AG08396 (cell line): ENCODE measurements at places on chromosomes 4 and X.

- no peak for DNase-seq
Measured at GRCh38 chr4:189200353-189200752, 740.3 kb upstream of the FRG1 start.

DNA sequence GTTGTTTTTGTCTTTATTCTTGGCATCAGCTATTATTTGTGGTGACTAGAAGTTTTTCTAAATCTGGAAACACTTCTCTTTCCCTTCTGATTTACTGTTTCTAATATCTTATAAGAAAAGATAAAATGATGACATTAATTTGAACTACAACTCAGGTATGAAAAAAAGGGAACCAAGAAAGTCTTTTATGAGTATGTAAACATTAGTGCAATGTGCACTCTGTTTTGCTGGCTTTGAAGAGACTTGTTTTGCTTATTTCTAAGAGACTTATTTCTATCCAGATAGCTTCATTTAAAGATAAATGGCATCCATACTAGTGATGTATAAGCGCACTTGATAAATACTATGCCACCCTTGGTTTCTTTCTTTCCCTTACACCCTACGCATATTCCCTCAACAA lies 10.1 kb upstream of the AMBN start:
- no peak for DNase-seq

DNA sequence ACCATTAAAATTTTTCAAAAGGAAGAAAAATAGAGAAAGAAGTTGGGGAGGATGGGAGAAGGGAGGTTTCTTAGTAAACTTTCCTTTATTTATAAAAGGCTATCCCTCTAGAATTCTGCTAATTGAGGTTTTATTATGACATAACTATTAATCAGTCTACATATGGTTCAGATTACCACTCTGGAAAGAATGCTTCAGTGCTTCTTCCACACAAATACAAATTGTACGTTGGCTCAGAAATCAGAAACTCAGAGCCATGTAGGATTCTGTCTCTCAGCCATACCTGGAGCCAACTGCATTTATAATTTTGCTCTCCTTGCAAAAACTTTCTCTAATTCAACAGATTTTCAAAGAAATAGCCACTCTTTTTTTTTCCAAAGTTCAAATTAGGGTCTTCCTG lies 37.1 kb downstream of the SRPX start:
- DNase-seq, result no peak

DNA sequence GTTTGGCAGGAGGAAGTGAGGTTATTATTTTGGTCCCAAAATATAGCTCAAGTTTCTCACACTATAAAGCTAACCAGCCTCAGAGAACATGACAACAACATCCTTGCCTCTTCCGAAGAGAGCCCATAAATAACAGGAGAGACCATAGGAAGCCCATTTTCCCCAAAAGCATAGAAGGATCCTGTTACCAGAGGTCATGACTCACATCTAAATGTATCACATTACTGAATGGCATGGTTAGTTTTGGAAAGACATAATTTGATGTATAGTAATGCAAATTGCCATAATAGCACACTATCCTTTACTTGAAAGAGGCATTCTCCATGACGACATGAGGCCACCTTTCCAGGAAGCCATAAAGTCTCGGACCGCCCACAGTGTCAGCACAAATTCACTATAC lies 238.8 kb upstream of the GRIA3 start:
- DNase-seq, result no peak

GRCh38 chrX:47172549-47172948 lies 21.1 kb upstream of the UBA1 start:
- DNase-seq, result no peak

DNA sequence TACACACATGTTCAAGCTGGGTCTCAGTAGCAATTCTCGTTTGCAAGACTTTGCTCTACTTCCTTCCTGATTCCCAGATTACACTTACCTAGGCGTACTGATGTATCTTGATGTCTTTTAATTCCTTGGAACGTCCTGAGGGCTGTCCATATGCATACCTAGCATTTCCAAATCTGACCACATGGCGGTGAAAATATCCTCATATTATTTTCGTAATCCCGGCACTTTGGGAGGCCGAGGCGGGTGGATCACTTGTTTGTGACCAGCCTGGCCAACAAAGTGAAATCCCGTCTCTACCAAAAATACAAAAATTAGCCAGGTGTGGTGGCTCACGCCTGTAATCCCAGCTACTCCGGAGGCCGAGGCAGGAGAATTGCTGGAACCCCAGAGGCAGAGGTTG lies 1786.3 kb upstream of the TENM3 start:
- DNase-seq, result no peak

GRCh38 chr4:126338548-126338947 lies 1023.8 kb downstream of the FAT4 start:
- DNase-seq, result no peak

DNA sequence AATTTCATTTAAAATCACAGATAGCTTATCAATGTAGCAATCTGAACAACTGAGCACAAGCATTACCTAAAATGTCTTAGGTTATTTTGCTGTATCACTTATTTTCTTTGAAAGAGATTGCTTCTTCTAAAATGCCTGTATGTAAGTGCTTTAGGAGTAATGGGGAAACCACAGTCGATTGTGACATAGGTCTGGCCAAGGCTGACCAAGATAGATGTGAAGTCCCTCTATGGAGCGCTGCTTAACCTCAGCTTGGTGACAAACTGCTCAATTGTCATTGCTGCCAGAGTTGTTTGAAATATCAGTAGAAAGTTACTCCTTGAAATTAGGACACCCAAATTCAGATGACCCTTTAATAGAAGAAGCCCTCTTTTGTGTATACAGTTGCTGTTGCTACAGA lies 401.9 kb upstream of the NDST4 start:
- no peak for DNase-seq

DNA sequence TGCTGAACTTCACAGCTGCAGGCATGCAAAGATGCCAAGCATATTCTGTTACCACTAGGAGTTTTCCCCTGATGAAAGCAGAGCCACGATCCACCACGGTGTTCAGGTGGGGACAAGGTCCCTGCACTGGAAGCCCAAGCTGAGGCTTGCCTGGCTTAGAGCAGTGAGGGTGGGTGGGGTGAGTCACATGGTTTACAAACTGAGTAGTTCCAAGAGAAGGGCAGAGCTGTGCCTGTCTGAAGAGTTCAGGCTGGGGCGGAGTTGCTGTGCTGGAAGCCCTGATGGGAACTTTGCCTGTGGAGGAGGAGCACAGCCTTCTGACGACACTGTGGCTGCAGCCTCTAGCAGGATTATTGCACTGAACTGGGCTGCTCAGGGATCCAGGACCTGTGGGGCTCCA lies 45.5 kb downstream of the FAM9B start:
- peak; percentile 63 for DNase-seq

DNA sequence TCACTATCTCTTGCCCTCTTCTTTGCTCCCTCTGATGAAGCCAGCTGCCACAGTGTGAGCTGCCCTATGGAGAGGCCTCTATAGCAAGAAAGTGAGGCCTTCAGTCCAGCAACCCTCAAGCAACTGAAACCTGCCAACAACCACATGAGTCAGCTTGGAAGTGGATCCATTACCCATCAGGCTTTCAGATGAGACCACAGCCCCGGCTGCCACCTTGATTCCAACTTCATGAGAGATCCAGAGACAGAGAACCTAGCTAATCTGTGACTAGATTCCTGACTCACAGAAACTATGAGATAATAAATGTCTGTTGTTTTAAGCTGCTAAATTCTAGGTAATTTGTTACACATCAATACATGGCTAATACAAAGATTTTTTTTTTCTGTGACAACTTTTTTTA lies 20.4 kb upstream of the WAS start:
- no peak for DNase-seq

- DNase-seq, result no peak
Measured at GRCh38 chr4:176774852-176775251, 17.9 kb downstream of the VEGFC start.

DNA sequence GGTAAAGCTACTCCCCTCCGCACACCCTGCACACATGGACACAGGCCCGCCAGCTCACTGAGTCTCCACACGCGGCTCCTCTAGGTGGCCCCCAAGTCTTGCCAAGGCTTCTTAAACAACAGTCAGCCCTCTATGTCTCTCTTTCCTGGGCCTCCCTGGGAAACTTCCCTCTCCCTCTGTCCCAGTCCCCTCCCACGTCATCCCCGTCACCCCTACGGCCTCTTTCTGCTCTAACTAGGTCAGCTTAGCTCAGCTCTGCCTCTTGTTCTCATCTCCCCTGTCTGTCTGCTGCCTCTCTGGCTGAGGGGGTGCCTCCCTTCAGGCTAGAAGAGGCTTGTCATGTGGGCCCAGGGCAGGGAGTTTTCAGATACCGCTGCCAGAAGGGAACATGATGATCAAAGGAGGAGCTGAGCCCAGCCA lies 38.8 kb downstream of the SEPTIN6 start:
- DNase-seq, result no peak

GRCh38 chr4:5572114-5572513 lies 136.2 kb downstream of the EVC2 start:
- no peak for DNase-seq

- no peak for DNase-seq
Measured at GRCh38 chrX:136386826-136387225, 86.1 kb downstream of the ADGRG4 start.

GRCh38 chr4:70754990-70755688 lies 33.4 kb downstream of the RUFY3 start:
- no peak for DNase-seq

GRCh38 chr4:144705601-144706590 lies 59.9 kb downstream of the HHIP start:
- no peak for DNase-seq

GRCh38 chrX:41108463-41109205 lies 23.4 kb downstream of the USP9X start:
- DNase-seq, result no peak
